ENCODE measurements at places on chromosomes 4 and X.

DNA sequence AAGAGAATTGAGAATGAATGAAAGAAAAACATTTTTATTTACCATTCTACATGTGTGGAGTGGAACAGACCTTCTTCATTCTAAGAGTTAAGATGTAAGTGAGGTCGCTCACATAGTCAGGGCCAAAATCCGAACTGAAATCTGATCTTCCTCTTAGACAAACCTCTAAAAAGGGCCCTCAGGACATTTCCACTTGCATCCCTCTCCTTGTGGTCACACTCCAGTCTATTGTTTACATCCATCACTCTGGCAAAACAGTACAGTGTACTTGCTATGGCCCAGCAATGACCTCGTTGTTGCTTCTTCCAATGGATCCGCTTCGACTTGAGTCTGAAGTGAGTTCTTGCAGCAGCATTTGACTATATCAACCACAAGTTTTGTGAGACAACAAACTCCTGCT is 54.2 kb downstream of the MOSPD2 start:
- no peak for DNase-seq

GRCh38 chr4:3486541-3487540 is 23.7 kb downstream of the DOK7 start:
- no peak for DNase-seq

DNA sequence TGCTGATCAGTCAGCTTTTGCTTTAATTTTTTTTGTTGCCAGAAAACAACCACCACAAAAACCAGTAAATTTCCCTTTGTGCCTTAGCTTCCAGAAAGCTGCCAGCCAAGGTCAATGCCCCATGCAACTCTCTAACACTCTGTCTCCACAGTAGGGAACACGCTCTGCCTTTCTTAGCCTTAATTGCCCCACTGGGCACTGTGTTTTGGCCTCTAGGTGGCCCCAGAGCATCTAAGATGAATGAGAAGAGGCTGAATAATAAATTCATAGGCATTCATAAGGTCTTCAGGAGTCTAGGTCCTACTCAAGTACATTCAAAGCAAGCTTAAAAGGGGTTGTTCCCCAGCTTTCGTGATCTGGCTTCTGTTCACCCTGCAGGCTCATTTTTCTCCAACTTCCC is 57.7 kb upstream of the PASD1 start:
- DNase-seq, result no peak

GRCh38 chrX:118825227-118825626 is 1.6 kb downstream of the ZCCHC12 start:
- no peak for DNase-seq

Measured in activated naive CD4-positive, alpha-beta T cell treated with Interleukin-2 at 50 U/mL for 16 hours (primary cell).